Melanocyte of skin (primary cell): ENCODE measurements at places on chromosomes 2 and 18. TPM values are rescaled to one million over a fixed set of nuclear protein-coding genes. Genes with fewer than 3 reads are reported as not detected.

Gene MYL12A
- 414 and 678 TPM in 2 replicates for total RNA-seq

Gene NAB1
- 61.4 and 63.0 TPM in 2 replicates for total RNA-seq

Gene PDE11A
- total RNA-seq = 0.15 and 0.33 TPM in 2 replicates

Gene IL37
- not detected in 2 replicates for total RNA-seq

Gene ZNF521
- 24.0 and 29.6 TPM in 2 replicates for total RNA-seq

Gene TBR1
- 0.31 TPM in 1 of 2 replicates, not detected in the other for total RNA-seq

Gene TRIB2
- total RNA-seq = 271 and 290 TPM in 2 replicates

Gene TWSG1
- total RNA-seq = 50.6 and 60.7 TPM in 2 replicates

Gene CD302
- 5.2 and 8.7 TPM in 2 replicates for total RNA-seq

Gene PLCD4
- 8.9 and 9.0 TPM in 2 replicates for total RNA-seq

Gene RAX
- not detected in 2 replicates for total RNA-seq

Gene RGPD6
- total RNA-seq = 16.3 and 16.7 TPM in 2 replicates

Gene FBXO36
- total RNA-seq = 4.1 and 5.5 TPM in 2 replicates

Gene SH3RF3
- 2.3 TPM in 2 replicates for total RNA-seq

Gene PPP1R1C
- under 0.01 and 0.31 TPM in 2 replicates for total RNA-seq

Gene CDK15
- total RNA-seq = 4.0 and 4.5 TPM in 2 replicates

Gene G6PC2
- total RNA-seq = not detected in 2 replicates

Gene CPO
- not detected in 2 replicates for total RNA-seq
